AG04450 (cell line): ENCODE measurements at places on chromosomes 7 and 10.

DNA sequence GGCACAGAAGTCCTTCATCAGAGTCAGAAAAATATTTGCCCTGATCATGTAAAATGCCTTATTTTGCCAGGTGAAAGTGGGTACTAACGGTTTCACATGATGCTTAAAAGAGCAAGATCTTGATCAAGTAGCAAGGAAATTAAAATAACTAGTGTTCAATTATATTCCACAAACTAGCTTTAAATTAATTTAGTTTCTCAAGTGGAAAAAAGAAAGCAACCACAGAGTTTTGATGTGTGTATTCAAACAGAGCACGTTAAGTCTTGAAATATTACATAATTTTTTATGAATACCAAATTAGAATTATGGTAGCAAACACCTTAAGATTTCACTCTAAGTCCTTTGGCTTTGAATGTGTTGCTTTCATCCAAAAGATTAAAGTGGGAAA is 47.3 kb downstream of the PIP4K2A start:
- no peak for DNase-seq

DNA sequence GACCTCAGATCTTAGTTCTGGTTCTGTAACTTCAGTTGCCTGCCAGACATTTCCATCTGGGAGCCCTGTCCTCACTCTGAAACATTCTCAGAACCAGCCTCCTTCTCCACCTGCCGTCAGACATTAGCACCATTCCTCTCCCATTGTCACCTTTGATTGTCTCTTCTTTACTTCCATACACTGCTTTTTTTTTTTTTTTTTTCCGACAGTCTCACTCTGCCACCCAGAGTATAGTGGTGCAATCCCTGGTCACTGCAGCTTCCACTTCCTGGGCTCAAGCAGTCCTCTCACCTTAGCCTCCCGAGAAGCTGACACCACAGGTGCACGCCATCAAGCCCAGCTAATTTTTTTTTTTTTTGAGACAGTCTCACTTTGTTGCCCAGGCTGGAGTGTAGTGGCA is 21.1 kb upstream of the HIPK2 start:
- DNase-seq: no peak

GRCh38 chr10:79979310-79979975 is 30.5 kb upstream of the SFTPD start:
- no peak for DNase-seq

DNA sequence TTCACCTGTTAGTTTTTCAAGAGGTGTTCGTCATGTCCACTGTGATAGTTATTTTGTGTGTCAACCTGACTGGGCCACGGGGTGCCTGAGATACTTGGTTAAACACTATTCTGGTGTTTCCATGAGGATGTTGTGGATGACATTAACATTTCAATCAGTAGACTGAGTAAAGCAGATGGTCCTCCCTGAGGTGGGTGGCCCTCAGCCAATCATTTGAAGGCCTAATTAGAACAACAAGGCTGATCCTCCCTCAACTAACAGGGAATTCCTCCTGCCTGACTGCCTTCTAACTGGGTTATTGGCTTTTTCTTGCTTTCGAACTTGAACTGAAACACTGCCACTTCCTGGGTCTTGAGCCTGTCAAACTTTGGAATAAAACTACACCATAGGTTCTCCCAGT is 75.8 kb downstream of the ENO4 start:
- DNase-seq: no peak

DNA sequence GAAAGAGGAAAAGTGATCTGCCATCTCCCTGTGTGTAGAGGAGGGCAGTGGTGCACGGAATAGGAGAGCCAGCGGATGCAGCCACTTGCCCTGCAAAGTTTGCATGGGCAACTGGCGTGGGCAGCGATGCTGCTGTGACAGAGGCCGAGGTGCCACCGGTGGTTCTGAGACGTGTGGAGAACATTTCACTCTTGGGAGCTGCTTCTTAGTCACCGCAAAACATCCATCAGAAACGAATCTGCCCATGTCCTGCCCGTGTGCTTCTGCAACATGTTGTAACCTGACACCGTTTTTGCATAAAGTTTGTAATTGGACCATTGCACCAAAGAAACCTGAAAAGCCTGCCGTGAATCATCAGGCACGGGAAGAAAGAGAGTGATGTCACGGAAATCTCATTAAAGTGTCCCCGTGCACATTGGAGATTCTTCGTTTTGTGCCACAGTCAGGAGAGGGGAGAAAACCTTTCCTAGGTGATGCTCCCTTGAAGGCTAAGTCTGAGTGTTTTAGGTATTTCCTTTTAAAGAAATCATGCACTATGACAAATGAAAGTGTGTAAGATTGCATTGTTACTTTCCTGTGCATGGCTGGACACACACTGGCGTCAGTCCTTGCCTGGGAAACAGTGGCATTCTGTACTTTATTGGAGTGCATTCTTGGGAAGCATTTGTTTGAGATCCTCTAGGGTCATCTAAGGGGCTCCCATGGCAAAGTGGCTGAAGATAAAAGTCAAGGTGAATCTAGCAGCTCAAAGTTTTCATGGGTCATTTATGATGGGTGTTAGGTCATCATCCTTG is 302.6 kb downstream of the KLF6 start:
- peak; percentile 70 for DNase-seq

DNA sequence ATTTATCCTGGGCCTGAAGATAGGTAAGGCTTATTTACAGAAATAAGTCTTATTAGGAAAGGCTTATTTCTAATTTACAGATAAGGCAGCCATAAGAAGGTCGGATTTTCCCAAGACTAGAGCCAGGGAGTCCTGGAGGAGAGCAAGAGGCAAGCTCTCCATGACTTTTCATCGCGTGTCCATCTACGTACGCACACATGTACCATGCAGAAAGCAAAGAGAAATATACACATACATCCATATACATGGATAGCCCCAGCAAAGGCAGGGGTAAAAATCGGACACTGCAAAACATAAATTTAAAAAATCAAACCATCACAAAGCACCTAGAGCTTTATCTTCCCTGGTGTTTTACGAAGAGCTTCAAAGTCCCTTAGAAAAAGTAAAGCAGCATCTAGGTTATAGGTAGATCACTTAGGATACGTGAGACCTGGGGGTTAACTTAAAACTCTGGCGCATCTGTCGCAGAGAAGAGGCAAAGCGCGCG is 25.8 kb upstream of the ZRANB1 start:
- no peak for DNase-seq

DNA sequence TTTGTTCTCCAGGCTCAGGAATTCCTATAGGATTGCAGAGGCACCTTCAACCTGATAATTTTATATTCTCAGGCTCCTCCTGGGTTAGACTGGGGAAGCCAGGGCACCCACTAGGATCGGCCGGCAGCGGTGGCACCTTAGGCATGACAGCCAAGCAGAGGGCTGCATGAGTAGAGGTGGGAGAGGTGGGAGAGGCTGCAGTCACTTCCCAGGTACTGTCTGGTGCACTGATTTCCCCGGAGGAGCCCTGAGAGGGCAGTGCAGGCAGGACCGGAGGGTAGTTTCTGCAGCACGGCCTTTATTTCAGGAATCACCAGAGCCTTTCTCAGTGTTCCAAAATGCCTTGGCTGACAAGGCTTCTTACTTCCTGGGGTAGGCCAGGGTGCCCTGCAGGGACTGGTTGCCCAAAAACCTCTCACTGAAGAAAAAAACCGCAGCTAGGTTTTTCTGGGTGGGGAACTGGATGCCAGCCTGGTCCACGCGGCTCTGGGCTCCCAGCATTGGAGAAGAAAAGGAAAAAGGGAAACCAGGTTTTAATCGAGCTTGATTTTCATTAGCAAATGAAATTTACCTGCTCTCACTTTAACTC is 3.6 kb upstream of the HOXA13 start:
- no peak for DNase-seq

DNA sequence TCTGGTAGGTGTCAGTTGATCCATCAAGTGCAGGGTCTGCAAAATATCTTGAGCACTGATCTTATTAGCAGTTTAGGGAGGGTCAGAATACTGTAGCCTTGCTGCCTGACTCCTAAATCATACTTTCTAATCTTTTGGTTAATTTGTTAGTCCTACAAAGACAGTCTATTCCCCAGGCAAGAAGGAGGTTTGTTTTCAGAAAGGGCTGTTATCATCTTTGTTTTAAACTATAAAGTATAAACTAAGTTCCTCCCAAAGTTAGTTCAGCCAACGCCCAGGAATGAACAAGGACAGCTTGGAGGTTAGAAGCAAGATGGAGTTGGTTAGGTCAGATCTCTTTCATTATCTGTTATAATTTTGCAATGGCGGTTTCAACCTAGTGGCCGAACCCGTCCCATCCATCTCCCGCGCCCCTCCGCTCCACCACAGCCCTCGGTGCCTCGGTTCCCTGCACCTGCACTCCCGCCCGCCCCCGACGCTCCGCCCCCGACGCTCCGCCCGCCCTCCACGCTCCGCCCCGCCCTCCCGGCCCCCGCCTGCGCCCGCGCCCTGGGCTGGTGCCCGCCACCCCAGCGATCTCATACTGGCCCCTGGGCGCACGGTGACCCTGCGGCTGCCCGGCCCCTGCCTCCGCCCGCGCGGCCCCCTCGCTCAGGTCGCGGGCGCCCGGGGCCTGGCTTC is at the start of gene ADCK2:
ADCK2 (plus strand) TSS at position 564 of the 681 bp plus-strand sequence. CDS start 386 bp downstream, outside the sequence.
- DNase-seq: no peak

DNA sequence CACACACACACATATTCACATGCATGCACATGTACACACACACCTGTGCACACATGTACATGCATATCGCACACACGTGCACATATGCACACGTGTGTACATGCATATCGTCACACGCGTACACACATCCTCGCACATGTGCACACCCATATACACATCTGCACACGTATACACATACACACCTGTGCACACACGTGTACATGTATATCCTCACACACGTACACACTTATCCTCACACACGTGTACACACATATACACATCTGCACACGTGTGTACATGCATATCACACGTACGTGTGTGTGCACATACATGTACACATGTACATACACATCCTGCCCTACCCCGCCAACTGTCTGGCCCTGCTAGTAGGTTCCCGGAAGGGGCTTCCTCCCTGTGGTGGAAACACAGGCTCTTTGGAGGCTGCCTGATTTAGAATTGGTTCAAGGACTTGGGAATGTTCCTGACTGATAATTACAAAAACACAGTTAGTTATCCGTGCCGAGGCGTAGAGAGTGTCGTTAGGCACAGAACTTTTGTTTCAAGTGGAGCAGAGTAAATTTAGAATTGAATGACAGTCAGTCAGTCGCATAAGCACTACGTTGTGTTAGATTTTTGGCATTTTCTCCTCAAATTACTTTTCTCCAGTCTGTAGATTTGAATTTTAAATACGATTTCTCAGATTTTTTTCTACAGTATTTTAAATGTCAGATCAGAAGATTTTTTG is 18.5 kb upstream of the PRKAR1B start:
- DNase-seq: no peak

DNA sequence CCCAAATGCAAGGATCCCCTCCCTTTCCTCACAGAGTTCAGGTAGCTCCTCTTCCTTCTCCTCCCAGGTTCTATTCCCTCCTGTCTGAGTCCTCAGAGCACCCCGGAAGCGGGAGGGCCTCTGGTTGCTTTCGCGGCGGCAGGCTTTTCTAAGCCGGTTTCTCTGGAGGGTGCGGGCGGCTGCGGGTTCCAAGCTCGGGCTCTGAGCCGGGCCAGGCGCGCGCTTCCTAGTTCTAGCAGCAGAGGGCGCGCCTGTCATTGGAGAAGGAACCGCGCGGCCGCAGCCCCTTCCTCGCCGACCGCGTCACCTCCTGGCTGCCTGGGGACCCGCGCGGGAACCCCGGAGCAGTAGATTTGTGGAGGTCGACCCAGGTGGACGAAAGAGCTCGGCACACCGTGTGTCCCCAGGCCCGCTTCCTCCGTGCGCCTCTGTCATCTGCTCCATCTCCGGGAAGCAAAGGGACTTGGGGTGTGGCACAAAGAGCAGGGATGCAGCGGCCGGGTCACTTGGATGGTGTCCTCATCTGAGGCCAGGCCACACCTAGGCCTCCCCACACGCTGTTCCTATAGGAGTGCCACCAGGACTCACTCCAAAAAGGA is 389.0 kb upstream of the PODXL start:
- DNase-seq: no peak
